NK-92 treated with Interleukin-12 subunit alpha and Interleukin-12 subunit beta, amount 100 ng/mL, for 24 hours (cell line): ENCODE measurements at places on chromosomes 2 and 18.

GRCh38 chr2:226447338-226448300 lies 352.0 kb downstream of the IRS1 start:
- no peak for DNase-seq

GRCh38 chr2:64439194-64439593 lies 14.8 kb upstream of the LGALSL start:
- DNase-seq, result no peak

GRCh38 chr2:239726091-239726591 lies 299.0 kb downstream of the NDUFA10 start:
- DNase-seq, result no peak

DNA sequence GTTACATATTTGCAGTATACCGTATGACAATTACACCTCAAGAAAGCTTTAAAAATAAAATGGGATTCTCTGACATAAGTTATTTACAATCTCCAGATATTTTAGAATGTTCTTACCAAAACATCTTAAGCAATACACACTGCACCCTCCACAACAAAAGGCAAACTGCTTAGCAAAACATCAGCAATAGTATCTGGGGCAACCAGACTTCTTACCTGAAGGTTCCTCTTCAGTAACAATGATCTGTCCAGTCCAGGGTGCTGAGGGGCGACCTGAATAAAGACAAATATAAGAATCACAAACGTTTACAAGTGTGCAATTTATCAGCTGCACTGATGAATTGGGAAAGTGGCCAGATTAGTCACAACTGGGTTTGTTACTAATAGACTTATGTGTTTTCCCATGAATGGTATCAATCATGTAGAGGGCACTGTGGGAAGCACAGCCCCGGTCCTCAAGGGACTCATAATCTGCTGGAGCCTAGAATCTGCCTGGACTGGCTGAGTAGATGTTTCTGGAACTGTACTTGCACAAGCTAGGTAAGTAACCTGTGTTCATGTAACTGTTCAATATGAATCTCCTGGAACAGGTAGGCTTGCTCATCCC lies 70.7 kb downstream of the MYOM1 start:
- no peak for DNase-seq

DNA sequence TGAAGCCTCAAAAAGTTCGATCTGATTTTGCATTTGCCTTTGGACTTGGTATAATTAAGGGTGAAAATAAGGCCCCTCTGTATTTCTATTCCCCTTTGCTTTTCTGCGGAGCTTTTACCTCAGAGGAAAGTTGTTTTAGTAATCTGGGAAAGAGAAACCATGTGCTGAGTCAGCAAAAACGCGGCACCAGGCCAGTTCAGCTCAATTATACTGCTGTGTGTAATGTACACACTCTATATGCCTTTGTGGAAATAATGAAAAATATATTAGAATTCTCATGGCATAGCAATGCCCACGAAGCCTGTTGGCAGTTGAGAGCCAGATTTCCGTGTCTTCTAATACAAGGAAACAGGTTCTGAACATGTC lies 161.9 kb upstream of the SIX2 start:
- DNase-seq, result no peak

- DNase-seq, result no peak
Observed at GRCh38 chr2:238711346-238711745, 136.5 kb upstream of the TWIST2 start.

GRCh38 chr2:69298261-69298660 lies 88.8 kb downstream of the GFPT1 start:
- no peak for DNase-seq

DNA sequence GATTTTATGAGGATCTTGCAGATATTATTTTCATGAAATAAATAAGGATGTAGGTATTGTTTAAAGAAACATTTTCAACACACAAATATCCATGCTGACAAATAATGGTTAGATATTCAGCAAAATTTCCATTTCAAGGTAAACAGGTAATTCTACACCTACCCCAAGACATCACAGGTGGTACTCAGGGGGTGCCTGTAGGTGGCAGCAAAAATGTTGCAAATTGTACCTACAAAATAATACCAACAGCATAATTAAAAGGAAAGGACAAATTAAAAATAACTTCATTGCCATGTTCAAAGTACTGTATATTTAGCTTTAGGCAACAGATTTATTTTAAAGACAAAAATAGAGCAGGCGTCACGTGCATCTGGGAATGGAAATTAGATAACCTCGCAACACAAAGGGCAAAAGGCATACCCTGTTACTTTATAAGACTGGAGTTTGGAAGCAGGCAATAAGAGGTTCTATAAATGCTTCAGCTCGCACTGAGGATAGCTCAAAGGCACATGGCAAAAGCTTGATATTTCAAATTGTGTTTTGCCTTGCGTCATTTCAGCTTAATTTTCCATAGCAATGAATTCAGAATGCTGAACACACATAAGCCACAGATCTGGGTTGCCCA lies 630.5 kb downstream of the TDRD15 start:
- DNase-seq, result no peak

- no peak for DNase-seq
Observed at GRCh38 chr2:146598791-146599190, 1246.0 kb upstream of the ACVR2A start.

GRCh38 chr18:13407484-13407883 lies 188.9 kb downstream of the LDLRAD4 start:
- no peak for DNase-seq

- DNase-seq, result no peak
Observed at GRCh38 chr18:32770054-32770665, 2.7 kb downstream of the KLHL14 start.

- DNase-seq, result no peak
Observed at GRCh38 chr2:206379886-206380285, 63.4 kb upstream of the ADAM23 start.

DNA sequence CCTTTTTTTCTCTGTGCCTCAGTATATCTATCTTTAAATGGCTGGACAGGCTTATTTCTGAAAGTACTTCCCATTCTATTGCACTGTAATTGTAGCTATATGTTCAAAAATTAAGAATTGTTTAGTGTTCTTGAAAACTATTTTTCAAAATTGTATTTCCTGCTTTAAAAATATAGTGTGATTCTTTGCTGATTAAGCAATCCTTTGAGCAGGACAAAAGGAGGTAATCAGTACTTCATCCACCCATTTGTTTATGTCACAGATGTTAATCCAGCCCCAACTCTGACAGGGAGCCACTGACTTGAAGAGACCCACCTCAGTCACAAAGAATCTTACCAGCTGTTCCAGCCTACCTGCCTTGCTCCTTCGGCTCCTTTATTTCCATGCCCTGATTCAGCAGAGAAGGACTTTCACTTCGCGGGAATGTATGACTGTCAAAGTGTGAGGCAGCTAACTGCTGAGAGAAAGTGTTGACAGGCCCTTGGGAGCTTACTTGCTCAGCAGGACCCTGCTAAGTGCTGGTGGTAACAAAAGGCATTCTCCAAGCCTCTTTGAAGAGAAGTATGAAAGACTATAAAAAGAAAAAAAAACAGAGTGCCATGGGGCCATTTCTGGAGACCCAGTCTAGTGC lies 393.3 kb upstream of the CYRIA start:
- DNase-seq, result no peak

- DNase-seq, result no peak
Observed at GRCh38 chr2:134869946-134870736, 31.7 kb downstream of the ACMSD start.

GRCh38 chr2:239811806-239812560 lies 213.2 kb downstream of the NDUFA10 start:
- no peak for DNase-seq

DNA sequence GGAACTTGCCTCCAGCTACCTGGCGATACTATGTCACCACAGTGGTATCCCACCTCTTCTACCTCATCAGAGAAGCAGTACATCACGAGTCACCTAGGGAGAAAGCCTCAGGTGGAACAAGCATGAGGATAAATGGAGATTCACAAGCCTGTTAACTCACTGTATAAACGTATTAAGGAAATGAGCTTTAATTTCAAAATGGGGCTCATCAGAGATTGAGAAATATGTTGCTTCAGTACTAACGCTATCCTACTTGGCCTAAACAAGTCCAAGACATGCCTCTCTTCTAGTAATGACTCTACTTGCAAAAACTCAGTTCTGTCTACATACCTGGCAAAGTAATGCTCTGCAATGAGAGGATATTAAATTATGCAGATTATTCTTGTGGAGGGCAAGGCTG lies 4.3 kb downstream of the SLC39A6 start:
- DNase-seq, result no peak

DNA sequence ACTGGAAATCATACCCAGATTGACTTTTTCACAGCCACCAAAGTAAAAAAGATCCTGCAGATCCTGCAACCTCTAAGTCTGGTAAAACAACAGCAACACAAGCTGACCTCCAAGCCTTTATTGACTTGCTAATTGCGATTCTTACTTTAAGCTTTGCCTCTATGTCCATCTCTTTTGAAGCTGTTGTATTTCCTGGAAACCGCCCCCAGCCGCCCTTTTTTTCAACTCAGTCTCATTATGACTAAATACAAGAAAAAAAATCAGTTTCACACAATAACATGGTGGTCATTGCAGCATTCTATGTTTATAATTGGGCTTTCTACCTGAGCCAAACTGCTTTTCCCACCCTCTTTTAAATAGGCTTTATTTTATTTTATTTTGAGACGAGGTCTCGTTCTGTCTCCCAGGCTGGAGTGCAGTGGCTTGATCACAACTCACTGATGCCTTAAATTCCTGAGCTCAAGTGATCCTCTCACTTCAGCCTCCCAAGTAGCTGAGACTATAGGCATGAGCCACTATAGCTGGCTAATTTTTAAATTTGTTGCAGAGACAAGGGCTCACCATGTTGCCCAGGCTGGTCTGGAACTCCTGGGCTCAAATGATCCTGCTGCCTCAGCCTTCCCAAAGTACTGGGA lies 76.2 kb downstream of the MOGAT1 start:
- no peak for DNase-seq

DNA sequence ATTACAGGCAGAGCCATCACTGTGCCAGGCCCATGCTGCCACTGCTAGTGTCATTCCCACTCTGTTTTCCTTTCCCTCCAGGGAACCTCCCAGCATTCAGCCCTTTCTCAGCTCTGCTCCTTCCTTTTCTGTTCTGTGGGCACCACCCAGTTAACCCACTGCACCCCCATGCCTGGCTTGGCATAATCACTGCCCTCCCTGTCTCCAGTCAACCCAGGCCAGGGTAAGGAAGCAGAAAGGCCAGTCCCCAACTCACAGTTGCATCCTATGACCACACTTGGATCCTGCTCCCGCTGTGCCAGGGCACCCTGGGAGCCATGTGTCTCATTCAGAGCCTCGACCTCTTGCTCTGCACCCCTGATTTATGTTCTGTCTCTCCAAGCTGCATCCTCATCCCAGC lies 32.2 kb downstream of the DPYSL5 start:
- DNase-seq, result no peak

DNA sequence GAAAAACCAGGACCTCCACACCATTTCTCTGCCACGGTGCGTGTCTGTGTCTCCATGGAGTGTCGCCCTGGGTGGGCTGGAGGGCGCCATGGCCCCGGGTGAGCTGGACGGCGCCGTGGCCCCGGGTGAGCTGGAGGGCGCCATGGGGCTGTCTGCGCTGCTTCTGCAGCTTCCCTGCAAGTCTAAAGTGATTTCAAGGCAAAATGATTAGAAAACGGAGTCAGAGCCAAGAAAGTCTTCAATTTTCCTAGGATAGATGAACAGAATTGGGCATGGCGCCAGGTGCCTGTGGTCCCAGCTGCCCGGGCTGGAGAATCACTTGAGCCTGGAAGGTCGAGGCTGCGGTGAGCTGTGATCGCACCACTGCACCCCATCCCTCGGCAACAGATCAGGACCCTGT lies 27.7 kb upstream of the NFATC1 start:
- no peak for DNase-seq

GRCh38 chr2:71220743-71221142 lies 6.2 kb downstream of the PAIP2B start:
- DNase-seq, result no peak

GRCh38 chr2:121197369-121198091 lies 87.5 kb downstream of the TFCP2L1 start:
- no peak for DNase-seq

DNA sequence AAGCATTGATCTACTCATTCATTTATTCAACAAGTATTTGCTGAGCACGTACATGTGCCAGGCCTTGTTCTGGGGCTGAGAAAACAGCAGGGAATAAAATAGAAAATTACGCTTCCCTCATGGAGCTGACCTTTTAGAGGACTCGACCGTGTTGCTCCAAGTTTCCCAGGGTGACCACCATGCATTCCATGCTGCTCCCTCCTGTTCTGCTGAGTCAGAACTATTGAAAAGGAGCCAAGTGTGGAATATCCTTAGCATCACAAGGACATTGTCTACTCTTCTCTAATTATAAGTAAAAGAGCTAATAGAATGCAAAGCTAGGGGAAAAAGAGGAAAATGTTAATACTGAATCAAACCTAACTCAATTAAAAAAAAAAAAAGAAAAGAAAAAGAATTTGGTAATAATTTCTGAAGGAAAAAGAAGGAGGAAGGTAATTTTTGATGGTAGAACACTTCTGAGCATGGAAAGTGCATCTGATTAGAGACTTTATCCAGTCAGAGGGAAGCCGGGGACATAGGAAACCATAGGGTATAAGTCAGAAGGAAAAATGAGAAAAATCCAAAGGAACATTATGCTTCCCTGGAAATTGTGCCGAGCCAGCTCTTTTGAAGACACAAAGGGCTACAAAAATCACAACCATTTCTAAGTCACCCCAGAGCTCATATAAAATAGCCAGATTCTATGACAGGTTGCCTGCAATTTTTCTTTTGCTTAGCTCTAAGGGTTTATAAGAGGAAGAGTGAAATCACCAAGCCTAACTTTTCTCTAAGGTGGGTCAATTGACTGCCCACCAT lies 339.4 kb downstream of the RND3 start:
- DNase-seq, result no peak

DNA sequence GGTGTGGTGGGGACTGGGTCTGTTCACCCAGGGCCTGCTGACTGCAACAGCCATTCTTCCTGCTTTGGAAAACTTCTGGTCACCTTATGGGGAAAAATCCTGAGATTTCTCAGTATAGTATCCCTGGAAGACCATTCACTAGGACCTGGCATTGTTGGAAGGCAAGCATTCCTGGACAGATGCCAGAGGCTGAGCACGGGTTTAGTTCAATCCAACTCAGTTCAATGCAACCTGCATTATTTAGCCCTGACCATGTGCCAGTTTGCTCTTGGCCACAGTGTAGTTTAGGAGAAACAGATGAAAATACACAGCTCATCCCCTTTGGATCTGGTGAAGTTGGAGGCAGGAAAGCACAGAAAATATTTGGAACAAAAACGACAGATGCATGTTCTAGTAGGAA lies 95.9 kb downstream of the LPIN1 start:
- no peak for DNase-seq

GRCh38 chr2:10402653-10403215 lies 45.4 kb downstream of the ODC1 start:
- no peak for DNase-seq

DNA sequence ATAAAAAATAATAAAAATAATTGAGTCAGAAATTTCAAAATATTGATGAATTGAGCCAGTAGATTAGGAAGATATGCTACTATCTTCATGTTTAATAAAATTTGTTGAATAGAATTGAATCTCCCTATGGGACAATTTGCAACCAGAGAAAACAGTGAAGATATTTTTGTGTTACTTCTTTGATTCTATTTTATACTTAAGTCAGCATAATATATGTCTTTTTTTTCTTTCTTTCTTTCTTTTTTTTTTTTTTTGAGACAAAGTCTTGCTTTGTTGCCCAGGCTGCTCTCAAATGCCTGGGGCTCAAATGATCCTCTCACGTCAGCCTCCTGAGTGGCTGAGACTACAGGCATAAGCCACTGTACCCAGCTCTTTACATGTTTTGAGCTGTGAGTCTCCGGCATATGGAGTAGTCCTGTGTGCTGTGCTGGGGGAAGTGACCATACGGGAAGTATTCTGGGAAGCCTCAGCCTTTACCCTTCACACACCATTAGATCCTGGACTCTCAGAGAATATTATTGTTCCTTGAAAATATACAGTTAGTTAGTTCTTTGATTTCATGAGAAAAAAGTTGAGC lies 13.8 kb upstream of the IAH1 start:
- no peak for DNase-seq
